Tibial nerve (tissue), 4 donors: ENCODE measurements at places on chromosomes 11 and 22.

DNA sequence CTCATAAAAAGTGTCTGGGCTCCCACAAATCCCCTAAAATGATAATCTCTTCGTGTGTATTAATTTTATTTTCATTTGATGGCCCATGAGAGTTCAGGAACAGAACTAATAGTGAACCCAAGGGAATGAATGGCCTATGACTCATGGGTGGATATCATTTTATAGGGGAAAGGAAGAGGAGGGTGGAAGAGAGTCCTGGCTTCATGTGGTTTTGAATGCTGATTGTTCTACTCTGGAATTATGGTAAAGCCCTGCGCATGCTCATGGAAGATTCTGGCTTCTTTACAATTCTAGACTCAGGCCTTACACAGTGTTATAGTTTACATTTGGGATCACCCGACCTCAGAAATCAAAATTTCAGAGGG is 35.2 kb downstream of the MAML2 start:
- no peak for DNase-seq

GRCh38 chr11:73999581-74000306 is 9.1 kb downstream of the UCP3 start:
- no peak for DNase-seq

GRCh38 chr11:14386895-14387480 is 28.0 kb upstream of the RRAS2 start:
- no peak for DNase-seq

- DNase-seq = no peak
Observed at GRCh38 chr22:44192098-44192815, 11.5 kb downstream of the PARVG start.

DNA sequence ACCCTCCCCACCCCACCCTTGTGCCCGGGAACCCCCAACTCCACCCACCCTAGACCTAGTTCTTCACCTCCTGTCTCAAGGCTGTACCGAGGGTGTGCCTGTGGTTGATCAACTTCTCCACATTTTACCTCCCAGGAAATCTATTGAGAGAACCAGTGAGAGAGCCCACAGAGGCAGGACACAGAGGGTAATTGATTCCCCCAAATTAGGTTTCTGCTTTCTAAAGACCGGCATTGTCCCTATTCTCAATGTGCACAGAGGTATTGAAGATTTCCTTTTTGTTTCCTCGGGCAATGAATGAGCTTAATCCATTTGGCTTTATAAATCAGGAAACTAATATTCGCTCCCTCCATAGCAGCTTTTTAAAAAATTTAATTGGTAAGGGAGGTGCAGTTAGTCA is 6.0 kb upstream of the LMO1 start:
- DNase-seq = no peak

- no peak for DNase-seq
Observed at GRCh38 chr11:34408580-34409172, 30.1 kb upstream of the CAT start.

DNA sequence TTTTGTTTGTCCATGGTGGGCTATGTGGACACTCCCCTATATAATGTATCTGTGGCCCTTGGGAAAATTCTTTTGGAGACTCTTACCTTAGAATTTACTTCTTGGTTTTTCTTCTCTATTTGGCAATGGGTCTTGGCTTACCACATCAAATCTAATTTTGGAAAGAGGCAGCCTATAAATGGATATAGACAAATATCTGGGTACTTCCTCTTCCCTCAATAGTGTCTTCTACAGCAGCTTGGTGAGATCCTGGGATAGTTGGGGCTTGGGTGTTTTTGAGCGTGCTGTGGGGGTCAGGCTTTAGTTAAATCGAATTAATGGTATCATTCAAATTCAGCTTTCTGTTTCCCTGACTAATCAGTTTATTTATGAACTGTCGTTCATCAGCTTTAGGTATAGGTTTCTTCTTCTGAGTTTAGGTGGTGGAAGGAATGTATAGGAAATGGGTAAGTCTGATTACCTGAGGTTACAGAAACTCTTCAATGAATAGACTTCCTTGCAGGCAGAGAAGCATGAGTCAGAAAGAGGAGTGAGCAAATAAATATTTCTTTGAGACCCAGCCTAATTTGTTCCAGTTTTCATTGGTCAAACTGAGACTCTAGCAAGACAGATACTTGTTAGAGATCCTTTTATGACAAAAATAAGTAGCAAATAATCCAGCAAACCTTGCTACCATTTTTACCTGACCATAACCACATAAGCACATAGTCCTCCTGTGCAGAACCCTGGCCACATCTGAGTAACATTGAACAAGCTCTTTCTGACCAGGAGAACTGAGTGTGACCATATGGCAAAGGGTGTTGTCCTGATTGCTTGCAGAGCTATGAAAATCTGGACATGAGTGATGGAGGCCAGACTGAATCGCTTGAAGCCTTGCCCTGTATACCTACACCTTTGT is 68.6 kb upstream of the SORL1-AS1 start:
- no peak for DNase-seq

- DNase-seq = no peak
Observed at GRCh38 chr11:59574467-59574866, 41.1 kb downstream of the OSBP start.

DNA sequence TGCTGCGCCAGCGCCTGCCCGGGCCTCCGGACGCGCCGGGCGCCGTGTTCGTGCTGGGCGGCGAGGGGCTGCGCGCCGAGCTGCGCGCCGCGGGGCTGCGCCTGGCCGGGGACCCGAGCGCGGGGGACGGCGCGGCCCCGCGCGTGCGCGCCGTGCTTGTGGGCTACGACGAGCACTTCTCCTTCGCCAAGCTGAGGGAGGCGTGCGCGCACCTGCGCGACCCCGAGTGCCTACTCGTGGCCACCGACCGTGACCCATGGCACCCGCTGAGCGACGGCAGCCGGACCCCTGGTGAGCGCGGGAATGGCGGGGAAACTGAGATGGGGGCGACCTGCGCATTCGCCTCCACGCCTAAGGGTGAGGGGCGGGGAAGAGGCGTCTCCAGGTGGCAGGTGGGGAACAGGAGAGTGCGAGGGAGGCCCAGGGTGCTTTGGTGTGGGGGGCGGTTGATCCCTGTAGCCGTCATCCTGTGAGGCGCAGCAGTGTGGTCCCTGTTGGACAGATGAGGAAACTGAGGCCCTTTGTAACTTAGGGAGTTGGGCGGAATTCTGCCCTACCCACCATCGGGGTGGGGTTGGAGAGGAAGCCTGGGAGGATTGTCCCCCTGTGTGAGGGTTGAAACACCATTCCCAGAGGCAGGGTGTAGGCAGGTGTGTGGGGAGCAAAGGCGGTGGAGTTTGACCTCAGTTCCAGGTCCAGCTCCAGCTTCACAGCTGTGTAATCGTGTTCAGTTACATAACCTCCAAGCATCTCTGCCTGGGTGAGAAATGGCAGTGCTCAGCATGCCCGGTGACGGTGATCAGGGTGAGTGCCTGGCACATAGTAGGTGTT is 758 bp downstream of the PDXP start:
- DNase-seq = no peak

DNA sequence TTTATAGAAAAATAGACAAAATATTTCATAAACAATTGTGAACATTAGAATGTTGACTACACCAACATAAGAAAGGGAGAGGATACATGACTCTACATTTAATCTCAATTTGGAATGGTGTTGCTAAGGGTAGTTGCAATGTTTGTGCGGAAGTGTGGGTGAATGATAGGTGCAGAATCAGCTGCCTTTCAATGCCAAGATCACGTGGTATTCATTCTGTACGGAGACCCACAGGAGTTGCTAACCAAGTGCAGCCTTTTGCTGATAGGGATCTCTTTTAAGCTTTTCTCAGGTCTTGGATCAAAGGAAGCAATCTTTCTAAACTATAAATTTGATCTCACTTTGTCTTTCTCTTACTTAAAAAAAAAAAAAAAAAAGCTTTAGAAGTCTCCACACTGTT is 29.8 kb upstream of the CTSC start:
- DNase-seq = no peak

DNA sequence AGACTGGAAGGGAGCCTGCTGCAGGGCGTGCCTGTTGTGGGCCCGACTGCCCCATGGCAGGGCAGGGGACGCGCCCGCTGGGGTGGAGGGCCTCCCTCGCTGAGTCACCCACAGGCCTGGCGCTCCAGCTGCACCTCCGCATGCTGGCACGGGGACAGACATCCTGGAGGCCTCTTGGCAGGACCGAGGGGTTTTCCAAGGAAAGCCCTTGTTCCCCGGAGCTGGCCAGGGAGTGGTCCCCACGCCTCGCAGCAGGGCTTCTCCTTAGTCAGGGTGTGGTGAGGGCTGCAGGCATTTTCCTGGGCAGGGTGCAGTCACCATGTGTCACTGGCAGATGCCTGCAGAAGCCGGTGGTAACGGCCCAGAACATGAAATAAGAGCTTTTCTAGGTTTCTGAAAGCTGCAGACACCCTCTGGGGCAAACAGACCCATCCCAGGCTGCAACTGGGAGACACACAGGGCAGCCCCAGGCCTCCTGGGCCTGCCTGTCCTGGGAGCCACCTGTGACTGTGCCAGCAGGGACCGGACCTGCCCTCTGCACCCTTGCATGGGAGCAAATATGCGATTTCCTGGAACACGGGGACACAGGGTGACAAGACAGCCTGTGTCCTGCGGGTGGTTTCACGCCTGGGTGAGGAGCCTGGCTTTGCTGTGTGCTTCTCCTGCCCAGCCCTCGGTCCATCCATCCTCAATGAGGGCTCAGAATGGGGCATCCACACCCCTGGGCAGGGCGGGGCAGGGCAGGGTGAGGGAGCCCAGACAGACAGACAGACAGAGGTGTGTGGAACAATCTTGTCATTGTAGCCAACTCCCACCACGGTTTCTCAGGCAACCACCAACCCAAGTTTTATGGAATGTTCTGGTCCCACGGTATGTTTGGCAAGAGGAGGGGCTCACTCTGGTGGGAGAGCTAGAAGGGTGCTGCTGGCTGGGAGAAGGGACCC is 43.2 kb upstream of the FADD start:
- no peak for DNase-seq

GRCh38 chr11:104678408-104678807 is 219.9 kb downstream of the CASP12 start:
- no peak for DNase-seq

- no peak for DNase-seq
Observed at GRCh38 chr11:46307369-46307768, 29.9 kb downstream of the CREB3L1 start.

DNA sequence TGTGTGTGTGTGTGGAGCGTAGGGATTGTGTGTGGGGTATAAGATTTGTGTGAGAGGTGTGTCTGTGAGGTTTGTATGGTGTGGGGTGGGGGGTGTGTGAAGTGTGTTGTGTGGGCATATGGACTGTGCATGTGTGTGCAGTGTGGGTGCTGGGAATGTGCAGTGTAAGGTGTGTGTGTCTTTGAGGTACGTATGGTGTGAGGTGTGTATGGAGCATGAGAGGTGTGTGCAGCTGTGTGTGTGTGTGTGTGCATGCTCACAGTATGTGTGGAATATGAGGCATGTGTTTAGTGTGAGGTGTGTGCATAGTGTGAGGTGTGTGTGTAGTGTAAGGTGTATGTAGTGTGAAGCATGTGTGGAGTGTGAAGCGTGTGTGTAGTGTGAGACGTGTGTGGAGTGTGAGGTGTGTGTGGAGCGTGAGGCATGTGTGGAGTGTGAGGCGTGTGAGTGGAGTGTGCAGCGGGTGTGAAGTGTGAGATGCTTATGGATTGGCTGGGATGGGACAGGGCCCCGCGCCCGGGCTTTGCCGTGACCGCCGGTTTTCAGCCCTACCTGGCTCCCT is 1.7 kb upstream of the TMPRSS6 start:
- no peak for DNase-seq

GRCh38 chr11:32847511-32847910 is 17.8 kb downstream of the PRRG4 start:
- no peak for DNase-seq

- DNase-seq = no peak
Observed at GRCh38 chr22:24968066-24968561, 15.6 kb downstream of the KIAA1671 start.

- DNase-seq = no peak
Observed at GRCh38 chr11:128621601-128622501, 34.5 kb upstream of the ETS1 start.

- DNase-seq = no peak
Observed at GRCh38 chr22:41875531-41876270, 39.2 kb downstream of the SHISA8 start.

GRCh38 chr11:18844753-18845367 is 53.3 kb upstream of the PTPN5 start:
- DNase-seq = no peak

DNA sequence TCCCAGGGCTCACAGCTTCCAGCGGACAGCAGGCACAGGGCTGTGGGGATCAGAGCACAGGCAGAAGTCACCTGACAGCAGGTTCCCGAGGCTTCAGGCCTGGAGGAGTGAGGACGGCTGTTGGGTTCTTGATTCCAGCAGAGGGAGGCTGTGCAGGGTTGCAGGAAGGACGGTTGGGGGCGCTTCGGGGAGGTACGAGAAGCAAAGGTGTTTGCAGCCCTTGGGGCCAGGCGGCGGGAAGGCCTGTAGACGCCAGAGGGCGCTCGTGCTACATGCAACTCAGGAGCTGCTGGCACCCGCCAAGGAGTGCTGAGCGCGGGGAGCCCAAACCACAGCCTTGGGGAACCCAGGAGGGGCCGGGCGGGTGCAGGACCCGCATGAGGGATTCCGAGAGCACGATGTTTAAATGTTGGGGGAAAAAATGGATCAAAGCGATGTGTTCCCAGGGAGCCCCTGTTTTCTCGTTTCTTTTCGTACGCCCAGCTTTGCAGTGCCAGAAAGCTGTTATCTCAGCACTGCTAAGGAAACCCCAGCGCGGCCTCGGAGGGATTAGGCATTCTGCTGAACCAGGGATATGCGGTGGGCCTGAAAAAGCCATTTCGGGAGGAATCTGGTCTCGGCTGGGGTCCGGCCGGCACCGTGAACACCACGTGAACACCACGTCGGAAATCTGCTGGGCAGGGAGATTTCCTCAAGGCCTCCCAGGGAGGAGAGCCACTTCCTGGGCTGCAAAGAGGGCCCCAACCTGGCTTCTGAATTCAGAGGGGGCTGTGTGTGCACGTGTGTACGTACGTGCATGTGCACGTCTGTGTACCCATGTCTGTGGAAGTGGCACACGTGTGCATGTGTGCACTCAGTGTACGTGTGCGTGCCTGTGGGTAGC is 88.1 kb downstream of the KCNQ1 start:
- DNase-seq = peak; percentile 85

- DNase-seq = no peak
Observed at GRCh38 chr11:12789596-12790215, 115.5 kb downstream of the TEAD1 start.

DNA sequence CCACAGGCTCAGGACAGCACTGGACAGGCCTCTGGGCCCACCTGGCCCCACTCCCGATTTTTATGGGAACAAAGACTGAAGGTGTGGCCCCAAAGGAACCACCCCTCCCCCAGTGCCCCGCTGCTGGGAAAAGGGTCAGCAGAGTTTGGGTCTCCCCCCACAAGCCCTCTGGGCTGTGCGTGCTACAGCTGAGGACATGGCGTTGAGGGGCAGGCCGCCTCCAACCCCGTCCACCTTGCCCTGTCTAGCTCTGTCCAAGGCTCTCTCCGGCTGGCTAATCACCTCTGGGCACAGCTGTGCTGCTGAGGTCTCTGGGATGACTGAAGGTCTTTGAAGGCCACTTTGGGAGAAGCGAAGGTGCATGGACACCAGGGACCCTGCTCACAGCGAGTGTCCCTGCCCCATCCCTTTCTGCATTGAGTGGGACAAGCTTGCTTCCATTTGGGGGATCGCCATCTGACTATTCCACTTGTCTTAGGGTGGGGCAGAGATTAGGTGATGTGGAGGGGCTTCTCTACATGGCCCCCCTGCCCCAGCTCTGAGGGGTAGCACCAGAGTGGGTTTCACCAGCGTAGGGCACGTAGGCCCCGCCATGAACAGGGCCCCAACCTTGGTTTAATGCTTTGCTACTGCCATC is 6.5 kb downstream of the ASCL2 start:
- no peak for DNase-seq

- DNase-seq = no peak
Observed at GRCh38 chr11:44978961-44979331, 28.3 kb upstream of the TP53I11 start.
